ENCODE measurements at places on chromosomes 2 and 18.

- DNase-seq: peak; percentile 56
Measured at GRCh38 chr2:66574701-66575624, 140.0 kb downstream of the MEIS1 start.

DNA sequence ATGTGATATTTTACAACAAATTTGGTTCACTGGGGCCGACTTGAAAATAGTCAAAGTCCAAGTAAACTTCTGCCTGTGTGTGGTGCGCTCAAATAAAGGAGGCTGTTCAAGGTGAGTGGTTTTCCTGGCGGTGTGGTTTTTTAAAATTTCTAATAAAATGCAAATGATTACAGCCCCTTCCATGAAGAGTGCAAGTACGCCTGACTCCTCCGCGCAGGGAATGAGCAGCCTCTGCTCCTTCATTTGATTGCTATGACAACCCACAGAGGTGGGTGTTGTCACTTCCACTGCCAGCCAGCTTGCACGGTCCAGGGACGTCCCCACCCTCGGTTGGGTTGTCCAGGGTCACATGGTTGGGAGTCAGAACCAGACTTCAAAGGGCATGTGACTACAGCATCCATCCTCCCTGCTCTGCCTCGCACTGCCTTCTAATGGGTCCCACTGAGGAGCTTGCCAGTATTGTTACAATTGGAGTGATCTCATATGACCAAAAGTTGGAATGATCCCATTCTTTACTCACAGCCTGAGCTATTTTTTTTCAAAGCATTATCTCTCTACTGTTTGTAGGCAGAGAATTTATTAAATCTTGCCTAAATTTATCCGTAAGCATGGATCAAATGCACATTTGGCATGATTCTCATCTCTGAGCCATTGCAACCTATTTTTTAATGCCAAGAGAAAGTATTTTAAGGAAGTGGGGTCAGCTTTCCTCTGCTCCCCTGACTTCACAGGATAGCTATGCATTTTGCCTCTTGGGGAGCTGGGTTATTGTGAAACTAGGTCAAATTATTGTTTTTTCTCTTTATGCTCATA, 121.3 kb downstream of the AGAP1 start:
- no peak for DNase-seq

- DNase-seq: peak; percentile 77
Measured at GRCh38 chr2:217248312-217248935, 388.6 kb upstream of the TNP1 start.

- no peak for DNase-seq
Measured at GRCh38 chr2:121237980-121238665, 46.9 kb downstream of the TFCP2L1 start.

DNA sequence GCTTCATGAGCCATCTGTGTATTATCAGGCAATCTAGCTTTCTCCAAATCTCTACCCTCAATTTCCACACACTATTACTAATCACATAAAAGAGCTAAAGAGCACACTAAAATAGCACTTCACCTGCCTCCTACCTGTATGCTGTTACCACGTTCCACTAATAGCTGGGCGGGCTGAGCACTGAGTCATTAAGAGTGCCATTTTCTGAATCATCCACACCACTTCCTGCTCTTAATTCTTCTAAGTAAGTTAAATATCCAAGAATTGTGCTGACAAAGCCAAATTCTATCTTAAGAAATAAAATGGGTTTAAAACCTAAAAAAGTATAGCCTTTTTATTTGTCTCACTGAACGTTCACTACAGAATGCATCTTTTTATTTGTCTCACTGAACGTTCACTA, 35.7 kb downstream of the NOL10 start:
- DNase-seq: no peak

DNA sequence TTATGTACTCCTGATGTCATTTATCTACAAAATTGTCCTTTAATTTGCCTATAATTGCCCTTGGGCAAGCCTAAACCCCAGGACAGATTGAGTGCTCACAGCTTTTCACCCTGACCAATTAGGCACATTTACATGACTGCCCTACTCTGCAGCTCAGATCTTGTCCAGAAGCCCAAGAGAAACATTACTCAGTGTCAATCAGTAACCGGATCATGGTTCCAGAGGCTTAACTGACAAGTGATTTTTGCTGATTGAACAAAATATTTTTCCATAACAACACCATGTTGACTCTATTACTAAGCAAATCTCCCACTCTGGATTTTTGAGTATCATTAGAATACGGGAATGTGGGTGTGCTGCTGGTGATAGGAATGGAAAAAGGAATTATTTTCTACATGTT, 465.4 kb upstream of the TNP1 start:
- DNase-seq: no peak

GRCh38 chr2:97745474-97746174, 32.2 kb downstream of the ZAP70 start:
- DNase-seq: peak; percentile 52

DNA sequence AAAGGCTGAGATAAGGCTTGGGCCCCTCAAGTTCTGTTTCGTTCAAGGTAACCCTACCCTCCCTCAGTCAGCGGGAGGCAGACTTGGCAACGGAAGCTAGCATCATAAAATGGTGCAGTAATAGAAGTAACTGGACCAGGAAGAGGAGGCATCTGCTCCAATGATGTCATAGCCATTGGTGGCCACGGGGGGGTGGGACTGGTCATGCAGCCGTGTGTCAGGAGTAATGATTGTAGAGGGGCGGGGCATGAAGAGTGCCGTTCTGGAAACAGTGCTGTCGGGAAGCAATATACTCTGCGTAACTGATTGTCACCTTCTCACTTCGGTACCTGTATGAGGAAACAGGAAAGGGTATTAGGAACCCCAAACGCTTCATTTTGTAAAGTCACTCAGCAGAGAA, 6.9 kb upstream of the POLR2D start:
- DNase-seq: no peak

DNA sequence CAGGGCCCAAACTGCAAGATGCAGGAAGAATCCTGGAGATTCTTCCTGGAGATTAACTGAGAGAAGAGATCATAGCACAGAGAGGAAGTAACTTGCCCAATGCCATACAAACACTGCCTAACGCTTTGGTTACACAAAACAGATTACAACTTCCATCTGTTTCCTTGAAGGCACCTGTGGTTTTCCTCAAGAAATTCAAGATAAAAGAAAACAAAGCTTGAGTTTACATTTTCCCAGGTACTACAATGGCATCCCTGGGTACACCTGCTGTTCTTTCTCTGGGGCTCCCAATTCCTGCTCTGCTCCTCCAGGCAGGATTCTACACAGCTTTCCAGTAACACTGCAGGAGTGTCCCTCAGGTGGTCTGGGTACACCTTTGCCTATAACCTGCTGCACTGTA, 781.9 kb upstream of the ID2 start:
- no peak for DNase-seq

- no peak for DNase-seq
Measured at GRCh38 chr2:187397886-187398285, 50.2 kb downstream of the CALCRL start.

- DNase-seq: no peak
Measured at GRCh38 chr2:121044412-121044811, 240.6 kb downstream of the TFCP2L1 start.

GRCh38 chr18:56982766-56983165, 164.1 kb upstream of the BOD1L2 start:
- DNase-seq: no peak

GRCh38 chr2:235900631-235901030, 267.6 kb downstream of the GBX2 start:
- no peak for DNase-seq

- no peak for DNase-seq
Measured at GRCh38 chr2:224882291-224883171, 159.7 kb downstream of the DOCK10 start.

GRCh38 chr2:26883956-26884355, 36.0 kb downstream of the DPYSL5 start:
- DNase-seq: peak; percentile 37

DNA sequence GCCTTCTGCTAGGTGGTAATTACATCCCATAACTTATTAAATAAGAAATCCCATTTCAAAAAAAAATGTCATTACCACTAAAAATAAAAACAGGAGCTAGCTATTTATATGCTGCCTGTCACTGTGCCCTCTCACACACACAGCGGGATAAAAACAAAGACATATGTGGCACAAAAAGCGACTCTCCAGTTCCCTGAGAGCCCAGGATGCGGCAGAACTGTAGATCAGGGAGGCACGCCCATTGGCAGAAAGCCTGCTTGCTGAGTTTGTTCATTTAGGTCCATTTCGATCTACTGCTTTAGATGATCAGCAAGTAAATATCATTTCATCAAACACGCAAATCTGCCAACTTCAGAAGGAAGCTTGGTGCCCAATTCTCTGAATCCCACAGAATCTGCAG, 124.4 kb downstream of the TMEM163 start:
- DNase-seq: no peak

- DNase-seq: no peak
Measured at GRCh38 chr2:221779614-221780067, 207.5 kb upstream of the EPHA4 start.

DNA sequence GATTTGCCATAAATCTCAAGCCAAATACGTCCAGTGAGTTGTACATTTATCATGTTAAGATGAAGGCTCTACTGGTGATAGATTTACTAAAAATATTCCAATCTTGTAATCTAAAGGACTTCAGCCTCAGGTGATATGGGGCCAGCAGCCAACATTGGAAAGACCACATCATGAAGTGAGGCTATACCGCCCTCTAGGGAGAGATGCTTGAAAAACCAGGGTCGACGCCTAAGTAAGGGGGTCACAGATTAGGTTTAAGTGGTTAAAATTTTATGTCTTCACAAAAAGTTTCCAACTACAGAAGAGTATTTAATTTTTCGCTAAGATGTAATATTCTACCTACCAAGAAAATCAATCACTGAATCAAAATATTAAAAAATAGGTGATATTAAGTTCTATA, 33.3 kb downstream of the DOCK10 start:
- no peak for DNase-seq

DNA sequence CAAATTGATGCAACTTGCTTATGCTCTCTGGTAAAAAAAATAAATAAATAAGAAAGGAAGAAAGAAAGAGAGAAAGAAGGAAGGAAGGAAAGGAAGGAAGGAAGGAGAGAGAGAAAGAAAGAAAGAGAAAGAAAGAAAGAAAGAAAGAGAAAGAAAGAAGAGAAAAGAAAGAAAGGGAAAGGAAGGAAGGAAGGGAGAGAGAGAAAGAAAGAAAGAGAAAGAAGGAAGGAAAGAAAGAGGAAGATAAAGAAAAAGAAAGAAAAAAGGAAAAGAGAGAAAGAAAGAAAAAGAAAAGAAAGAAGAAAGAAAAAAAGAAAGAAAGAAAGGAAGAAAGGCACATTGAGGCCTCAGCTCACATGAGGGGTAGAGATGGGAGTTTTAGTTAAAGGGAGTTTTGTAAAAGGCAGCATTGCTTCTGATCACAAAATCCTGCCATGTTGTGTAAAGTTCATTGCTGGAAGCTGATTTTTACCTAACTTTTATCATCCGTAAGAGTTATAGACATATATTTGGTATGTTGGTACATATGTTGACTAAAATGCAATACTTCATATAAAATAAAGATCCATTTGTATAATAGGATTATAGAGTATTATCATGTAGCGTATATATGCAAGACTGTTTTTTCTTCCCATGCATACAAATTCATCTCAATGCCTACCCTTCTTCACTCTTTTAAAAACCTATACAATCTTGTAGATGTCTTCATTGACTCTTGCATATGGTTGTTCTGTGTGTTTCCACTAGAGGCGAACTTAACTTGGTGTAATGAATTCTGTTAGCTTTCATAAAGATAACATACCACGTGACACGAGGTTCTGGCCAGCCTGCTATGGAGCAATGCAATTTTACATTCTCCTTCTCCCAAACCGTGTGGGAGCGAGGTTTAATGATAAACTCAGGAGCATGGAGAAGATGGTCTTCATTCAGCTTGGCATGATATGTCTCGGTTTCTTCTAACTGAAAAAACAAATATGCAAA, 32.8 kb downstream of the MYOM1 start:
- DNase-seq: no peak

DNA sequence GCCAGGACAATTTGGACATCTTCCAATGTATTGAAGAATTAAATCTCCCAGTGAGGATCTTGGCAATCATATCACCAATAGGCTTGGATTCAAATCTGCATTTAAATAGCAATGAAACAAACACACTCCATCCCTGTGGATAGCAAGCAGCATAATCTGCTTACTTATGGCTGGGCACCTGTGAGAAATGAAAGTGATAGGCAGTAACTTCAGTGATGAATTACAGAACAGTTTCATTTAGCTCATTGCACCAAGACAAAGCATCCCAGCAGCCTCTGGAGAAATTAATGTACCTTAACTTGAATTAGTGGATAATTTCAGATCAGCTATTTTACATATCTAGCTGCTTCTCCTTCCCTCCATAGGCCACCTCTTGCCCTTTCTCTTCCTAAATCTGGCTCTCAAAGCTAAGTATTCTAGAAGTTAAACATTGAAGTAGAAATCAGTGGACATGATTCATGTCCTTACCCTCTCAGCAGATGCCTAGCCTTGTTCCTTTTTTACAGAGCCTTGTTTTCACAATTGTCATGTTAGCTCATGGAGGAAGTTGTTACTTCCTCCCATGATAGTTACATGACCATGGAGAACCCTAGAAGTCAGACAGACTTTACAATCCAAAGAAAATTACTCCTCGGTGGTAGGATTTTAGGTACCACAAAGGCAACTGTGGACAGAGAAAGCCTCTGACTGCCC, 88.5 kb upstream of the TACR1 start:
- DNase-seq: no peak

DNA sequence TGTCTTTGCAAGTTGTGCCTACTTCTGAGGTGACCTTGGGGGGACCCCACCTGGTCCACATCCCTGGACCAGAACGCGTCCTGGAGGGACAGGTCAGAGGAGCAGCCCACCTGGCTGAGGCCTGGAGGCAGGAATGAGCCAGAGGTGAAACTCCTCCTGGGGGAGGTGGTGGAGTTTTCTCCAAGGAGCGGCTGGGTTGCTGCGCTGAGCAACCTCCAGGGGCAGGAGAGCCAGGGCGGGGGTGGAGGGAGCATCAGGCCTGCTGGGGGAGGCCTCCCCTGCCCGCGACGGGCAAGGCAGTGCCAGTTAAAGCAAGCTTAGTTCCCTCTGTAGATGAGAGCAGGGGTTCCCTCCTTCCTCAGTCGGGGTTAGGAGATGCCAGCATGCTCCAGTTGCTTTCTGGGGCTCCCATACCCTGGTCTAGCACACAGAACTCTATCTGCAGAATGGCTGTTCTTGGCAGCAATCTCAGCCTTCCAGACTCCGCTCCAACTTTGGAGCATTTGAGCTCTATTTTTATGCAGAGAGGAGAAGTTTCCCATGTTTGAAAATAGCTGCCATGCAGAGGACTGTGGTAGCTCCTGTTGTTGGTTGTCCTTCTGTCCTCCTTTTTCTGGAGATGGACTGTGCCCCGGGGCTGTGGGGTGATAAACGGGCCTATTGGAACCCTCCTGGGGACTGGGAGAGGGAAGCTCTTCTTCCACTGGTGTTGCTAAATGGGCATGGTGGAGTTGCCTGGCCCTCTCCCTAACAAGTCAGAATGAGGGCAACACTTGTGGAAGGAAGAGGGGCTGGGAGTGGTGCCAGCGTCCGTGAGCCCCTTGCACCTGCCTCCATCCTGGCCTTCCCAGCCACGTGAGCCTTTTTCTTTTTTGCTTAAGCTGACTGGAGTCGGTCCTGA, 39.1 kb downstream of the B3GNT2 start:
- DNase-seq: no peak

DNA sequence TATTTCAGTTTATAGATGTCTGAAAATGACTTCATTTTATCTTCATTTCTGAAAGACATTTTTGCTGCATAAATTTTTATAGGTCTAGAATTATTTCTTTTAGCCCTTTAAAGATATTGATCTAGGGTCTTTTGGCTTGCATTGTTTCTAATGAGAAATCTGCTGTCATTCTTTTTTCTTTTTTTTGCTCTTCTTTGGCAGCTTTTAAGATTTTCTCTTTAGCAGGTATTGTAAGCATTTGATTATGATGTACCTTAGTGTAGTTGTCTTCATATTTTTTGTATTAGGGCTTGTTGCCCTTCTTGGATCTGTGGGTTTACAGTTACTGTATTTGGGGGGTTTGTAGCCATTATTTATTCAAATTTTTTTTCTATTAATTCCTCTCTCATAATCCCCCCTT, 66.0 kb upstream of the IL1R1 start:
- DNase-seq: no peak
